Myometrial cell (primary cell): ENCODE measurements at places on chromosomes 5 and 9. TPM values are rescaled to one million over a fixed set of nuclear protein-coding genes. Genes with fewer than 3 reads are reported as not detected.

DMRT2 gene
- total RNA-seq: not detected in 2 replicates

BTNL8 gene
- total RNA-seq: not detected in 2 replicates

FOXD4 gene
- total RNA-seq: not detected in 2 replicates

NRARP gene
- total RNA-seq: 0.18 TPM in 1 of 2 replicates, not detected in the other

MYMK gene
- not detected in 2 replicates for total RNA-seq
